ENCODE measurements at places on chromosomes 4 and X. TPM values are rescaled to one million over a fixed set of nuclear protein-coding genes. Genes with fewer than 3 reads are reported as not detected.
A peak's percentile ranks its signal among the peaks of the same experiment; 100 is the strongest.

GRCh38 chr4:128244379-128244778 is 43.2 kb downstream of the PGRMC2 start:
- peak; percentile 51 for DNase-seq

The MAGEA6 gene
- 85.4 TPM for total RNA-seq

GRCh38 chrX:73562458-73562857 is 539 bp upstream of the CHIC1 start:
- DNase-seq, result no peak

- DNase-seq, result no peak
Measured at GRCh38 chr4:158302076-158302866, 92.0 kb downstream of the TMEM144 start.

The SLC6A14 gene
- total RNA-seq, result not detected

The GPR78 gene
- not detected for total RNA-seq

- DNase-seq, result no peak
Measured at GRCh38 chr4:103126126-103126525, 26.5 kb upstream of the BDH2 start.

- DNase-seq, result no peak
Measured at GRCh38 chr4:39713691-39714090, 15.8 kb downstream of the UBE2K start.

DNA sequence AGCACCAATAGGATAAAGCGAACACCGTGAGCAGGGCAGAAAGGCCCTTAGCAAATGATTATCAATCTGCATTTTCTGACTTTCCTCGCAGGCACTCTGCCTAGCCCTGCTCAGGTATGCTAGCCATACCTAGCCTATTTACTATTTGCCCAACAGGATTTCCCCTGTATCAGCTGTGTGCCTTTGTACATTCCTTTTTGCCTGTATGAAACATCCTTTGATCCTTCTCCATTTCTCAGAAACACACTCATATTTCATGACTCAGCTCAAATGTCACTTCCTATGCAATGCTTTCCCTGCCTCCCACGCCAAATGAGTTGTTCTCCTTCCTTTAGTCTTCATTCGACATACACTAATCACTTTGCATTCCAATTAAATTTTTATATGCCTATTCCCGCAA is 37.2 kb downstream of the PCDH7 start:
- peak; percentile 1 for DNase-seq

The NHSL2 gene
- 0.36 TPM for total RNA-seq

The HTATSF1 gene
- 38.6 TPM for total RNA-seq

- peak; percentile 19 for DNase-seq
Measured at GRCh38 chr4:77496457-77496856, 109.2 kb upstream of the CXCL13 start.

DNA sequence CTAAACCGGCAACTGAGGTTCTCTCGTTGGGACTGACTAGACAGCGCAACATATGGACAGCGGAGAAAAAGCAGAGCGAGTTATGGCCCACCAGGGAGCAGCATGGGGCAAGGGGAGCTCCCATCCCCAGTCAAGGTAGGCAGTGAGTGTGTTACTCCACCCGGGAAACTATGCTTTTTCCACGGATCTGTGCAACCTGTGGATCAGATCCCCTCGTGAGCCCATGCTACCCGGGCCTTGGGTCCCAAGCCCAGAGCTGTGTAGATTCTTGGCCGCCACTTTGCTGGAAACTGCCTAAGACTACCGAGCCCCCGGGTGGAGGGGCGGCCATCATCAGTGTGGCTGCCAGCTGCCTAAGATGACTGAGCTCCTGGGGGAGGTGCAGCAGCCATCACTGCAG is 140.9 kb downstream of the PAPSS1 start:
- peak; percentile 61 for DNase-seq

DNA sequence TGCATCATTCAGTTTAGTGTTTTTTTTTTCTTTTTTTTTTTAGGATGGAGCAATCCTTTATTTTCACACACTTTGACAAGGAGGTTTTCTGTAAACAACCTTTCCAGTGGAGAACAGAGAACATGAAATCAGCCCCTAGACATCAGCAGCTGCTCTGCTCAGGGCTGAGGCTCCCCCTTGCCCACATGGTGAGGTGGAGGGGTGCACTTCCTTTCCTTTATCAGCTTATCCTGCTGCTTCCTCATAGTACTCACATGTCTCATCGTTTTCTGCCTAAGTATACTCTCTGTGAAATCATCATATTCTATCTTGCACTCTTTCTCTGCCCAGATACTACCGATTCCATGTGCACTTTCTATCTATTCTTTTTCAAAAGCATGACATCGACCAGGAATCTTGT is 47.6 kb upstream of the PRSS12 start:
- no peak for DNase-seq

DNA sequence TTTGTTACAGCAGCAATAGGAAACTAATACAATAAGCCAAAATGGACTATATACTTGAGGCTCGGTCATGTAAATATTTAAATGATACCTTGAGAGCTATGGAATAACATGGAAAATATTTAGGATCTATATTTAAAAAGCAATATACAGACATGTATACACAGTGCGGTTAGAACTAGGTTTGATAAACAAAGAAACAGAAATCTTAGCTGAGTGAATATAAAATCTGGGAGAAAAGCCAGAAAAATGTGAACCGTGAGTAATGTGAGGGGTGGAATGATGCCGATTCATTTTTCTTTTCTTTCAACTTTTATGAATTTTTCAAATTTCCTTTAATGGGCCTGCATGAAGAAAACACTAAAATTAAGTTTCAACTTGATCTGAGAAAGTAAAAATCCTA is 104.1 kb downstream of the ATXN3L start:
- DNase-seq, result no peak

- DNase-seq, result no peak
Measured at GRCh38 chr4:40718586-40718985, 31.2 kb upstream of the NSUN7 start.

The TRMT44 gene
- 9.6 TPM for total RNA-seq

DNA sequence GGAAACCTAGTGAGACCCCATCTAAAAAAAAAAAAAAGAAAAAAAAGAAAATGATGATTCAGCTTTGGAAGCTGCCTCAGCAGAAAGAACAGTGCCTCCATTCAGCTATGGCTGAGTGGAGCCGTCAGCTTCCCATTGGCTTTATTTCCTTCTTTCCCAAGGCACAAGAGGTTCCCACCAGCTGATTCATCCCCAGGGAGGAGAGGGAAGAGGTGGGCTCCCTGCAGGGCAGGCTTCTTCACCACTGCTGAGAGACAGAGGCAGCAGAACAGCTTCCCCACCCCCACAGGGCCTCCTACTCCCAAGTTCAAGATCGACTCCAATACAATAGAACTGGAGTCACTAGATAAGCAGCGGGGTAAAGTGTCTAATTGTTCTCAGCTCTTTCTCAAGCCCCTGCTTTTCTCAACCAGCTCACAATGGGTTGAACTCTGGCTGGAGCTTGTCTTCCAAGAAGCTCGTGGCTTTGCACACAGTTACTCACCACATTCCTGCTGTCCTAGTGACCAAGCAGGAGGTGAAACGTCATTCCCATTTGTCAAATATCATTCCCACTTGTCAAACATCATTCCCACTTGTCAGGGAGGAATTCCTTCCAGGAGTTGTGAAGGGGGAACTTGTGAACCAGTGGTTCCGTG is 47.8 kb downstream of the FHDC1 start:
- DNase-seq, result peak; percentile 54

- DNase-seq, result no peak
Measured at GRCh38 chr4:112813790-112814189, 176.8 kb downstream of the LARP7 start.

DNA sequence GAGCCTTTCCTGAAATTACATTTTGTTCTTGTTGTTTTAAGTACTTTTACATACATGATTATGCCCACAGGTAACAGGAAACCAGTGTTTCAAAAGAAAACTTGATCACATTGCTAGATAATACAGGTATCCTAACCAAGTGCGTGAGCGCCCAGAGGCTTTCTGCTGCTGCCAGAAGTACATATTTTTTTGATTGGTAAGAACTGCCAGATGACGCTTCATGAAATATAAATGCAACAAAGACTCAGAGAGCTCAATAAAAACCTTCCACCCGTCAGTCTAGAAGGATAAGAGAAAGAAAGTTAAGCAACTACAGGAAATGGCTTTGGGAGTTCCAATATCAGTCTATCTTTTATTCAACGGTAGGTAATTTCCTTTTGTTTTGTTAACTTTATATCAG is at the start of gene EPGN:
TSS of gene EPGN (plus strand) at position 256 of the 400 bp plus-strand sequence. CDS start at position 320, 64 bp downstream.
- no peak for DNase-seq

The CUL4B gene
- total RNA-seq, result 39.4 TPM

The NXF2B gene
- total RNA-seq, result not detected

GRCh38 chrX:154649503-154650220 is 3.7 kb downstream of the CTAG2 start:
- DNase-seq, result peak; percentile 14

The RPL34 gene
- 798 TPM for total RNA-seq

The EXOSC9 gene
- 43.9 TPM for total RNA-seq

GRCh38 chrX:42047886-42048285 is 124.5 kb upstream of the CASK start:
- no peak for DNase-seq

DNA sequence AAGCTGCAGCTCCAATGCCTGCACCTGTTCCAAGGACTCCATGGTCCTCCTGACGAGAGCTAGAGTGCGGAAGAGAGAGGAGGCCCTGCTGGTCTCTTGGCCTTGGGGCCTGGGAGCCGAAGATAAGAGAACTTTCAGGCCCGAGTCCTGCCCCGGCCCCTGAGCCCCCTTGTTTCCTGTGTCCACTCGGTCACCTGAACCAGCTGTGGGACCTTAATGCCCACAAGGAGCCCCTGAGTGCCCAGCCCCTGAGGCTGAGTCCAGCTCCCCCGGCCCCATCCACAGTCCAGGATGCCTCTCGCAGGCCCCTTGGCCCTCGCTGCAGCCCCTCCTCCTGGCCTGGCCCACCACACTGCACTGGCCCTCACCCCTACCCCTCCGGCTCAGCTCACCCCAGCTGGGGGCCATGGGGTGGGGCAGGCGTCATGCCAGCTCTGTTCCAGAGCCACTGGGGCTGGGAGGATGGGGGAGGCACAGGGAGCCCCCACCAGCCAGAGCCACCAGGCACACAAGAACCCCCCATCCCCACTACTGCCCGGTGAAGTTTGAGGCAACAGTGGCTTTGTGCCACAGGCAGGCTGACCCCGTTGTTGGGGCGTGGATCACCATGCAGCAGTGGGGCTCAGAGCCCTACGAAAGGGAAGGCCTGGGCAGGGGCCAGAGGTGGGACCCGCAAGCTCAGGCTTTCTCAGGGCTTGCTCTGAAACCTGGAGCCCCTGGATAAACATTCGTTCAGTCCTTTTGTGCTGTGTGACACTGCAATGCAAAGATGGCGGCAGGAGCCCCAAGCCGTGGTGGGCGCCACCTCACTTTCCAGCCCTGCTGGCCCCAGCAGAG is 14.1 kb downstream of the NAT8L start:
- no peak for DNase-seq

DNA sequence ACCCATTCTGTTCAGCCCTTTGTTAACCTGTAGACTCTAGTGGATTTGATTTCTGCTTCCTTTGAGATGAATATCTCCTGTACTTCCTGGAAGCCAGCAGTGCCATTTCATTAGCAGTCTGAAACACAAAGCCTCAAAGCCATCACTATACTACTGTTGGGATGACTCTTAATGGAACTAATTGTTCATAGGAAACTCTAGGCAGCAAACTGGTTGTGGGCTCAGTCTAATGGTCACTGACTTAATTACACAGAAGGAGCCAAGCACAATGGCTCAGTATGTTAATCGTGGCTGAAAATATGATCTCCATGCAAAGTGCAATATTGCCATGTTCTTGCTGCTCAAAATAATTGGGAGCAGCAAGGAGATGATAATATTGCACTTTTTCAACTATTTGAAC is 262.3 kb downstream of the ARHGAP24 start:
- peak; percentile 16 for DNase-seq
